IPS DF 19.7 (cell line): ENCODE measurements at places on chromosomes 6 and 20.

- DNase-seq: no peak
Observed at GRCh38 chr20:33099843-33100538, 20.5 kb downstream of the BPIFB4 start.

- DNase-seq: no peak
Observed at GRCh38 chr6:142945049-142945445, at the start of gene HIVEP2. HIVEP2 (minus strand) TSS chr6:142945176; CDS start chr6:142774738, 170,438 bp downstream.

- peak; percentile 42 for DNase-seq
Observed at GRCh38 chr6:390914-391558, 516 bp upstream of the IRF4 start.

DNA sequence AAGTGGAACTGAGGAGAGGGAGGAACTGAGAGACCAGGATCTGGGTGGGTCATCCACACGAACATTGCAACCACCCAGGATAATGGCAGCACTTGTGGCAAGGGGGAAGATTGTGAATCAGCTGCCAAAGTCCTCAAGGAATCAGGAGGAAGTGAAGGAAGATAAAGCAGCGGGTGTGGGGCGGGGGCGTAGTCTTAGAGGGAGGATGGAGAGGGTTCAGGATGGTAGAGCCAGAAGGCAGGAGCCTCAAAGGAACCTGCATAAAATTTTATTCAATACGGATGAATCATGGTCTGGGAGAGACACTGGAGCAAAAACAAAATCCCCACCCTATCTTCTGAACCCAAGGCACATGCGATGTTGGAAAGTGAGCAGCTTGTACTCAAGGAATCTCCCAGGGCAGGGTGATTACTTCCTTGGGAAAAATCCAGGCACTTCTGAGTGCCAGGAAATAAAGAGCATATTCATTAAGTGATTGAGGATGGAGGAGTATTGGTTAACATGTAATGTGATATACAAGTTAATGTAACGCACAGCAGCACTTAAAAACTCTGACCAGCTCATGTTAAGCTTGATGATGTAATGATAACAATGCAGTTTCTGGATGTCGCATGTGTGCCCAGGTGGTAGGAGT lies 82.0 kb upstream of the B3GAT2 start:
- no peak for DNase-seq

- no peak for DNase-seq
Observed at GRCh38 chr6:144809120-144809519, 524.0 kb downstream of the UTRN start.

GRCh38 chr6:93735099-93735498 lies 315.7 kb upstream of the EPHA7 start:
- DNase-seq: no peak

DNA sequence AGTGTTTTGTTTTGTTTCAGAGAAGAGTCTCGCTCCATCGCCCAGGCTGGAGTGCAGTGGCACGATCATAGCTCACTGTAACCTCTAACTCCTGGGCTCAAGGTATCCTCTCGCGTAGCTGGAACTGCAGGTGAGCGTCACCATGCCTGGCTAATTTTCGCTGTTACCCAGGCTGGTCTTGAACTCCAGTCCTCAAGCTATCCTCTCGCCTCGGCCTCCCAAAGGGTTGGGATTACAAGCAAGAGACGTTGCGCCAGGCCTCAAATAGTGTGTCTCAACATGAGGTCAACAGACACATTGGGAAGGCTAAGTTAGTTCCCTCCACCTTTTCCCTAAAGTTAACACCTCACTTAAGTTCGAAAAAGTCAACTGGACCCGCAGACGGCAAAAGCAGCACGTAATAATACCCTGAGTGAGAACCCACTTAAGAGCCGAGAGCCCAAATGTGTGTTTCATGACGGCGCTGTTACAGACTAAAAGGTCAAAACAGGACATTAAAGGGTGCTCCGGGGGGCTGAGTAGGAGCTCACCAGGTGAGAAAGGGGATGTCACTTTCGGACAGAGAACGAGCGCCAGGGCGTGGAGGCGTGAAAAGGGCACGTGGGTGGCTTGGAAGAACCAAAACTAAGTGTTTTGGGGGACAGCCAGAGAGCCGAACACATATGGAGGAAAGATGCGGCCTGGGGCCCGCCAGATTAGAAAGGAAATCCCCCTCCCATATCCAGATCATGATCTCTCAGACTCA lies 499 bp downstream of the TTI1 start:
- DNase-seq: no peak

- DNase-seq: no peak
Observed at GRCh38 chr6:41705996-41706835, 29.2 kb downstream of the TFEB start.
